Hematopoietic multipotent progenitor cell treated with erythropoietin and hydrocortisone succinate and interleukin-3 and kit ligand, for 6 days (in vitro differentiated cells): ENCODE measurements at places on chromosomes 5 and 9.
A peak's percentile ranks its signal among the peaks of the same experiment; 100 is the strongest.

DNA sequence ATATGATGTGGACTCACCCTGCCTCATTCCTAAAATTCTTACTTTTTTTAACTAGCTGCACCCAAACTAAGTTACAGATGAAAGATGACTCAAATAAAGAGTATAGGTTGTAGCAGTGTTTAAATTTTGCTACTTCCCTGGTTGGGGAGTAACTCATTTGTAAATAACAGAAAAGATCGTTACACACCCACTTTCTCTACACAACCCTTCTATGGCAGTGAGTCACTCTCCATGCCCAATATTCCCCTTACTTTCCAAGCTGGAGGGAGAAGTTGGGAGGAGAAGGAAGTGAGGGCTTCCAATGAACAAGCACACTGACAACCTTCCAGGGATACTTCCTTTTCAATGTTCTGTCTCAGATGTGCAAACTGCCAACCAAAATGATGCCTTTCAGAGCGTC is 1.9 kb downstream of the RASEF start:
- DNase-seq: no peak

- peak; percentile 64 for DNase-seq
Measured at GRCh38 chr5:149765932-149766331, 35.8 kb downstream of the PPARGC1B start.

DNA sequence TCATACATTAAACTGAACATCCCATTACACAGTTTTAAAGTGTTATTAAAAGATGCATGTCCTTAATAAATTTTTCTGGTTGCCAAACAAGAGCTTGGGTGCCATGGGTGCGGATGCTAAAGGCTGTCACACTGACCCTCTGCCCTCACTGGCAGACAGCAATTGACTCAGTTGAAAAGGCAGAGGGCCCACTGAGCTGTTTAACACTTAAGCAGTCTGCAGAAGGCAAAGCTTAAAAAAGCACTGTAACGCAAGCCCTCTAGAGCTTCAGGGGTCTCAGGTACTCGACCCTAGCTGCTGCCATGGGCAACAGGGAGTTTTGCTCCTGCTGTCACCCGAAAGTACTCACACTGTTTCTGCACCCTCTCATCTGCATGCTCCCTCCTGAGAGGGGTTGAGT is 726.4 kb upstream of the TYRP1 start:
- no peak for DNase-seq

DNA sequence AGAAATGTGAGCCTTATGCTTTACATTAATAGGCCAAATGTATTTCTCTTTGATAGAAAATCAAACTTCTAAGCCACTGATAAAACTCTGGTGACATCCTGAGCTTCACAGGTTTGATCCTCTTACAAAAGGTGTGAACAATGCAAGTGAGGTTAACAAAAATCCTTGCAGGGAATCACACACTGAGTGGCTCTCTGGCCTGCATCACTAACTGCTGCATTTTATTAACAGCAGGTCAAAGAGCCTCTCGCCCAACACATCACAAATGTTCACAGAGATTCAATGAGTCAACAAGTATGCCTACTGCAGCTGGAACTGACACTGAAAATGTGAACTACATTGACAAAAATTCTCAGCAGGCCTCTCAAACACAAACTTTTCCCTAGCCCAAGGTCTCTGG is 122.3 kb downstream of the SEMA5A start:
- DNase-seq: no peak

DNA sequence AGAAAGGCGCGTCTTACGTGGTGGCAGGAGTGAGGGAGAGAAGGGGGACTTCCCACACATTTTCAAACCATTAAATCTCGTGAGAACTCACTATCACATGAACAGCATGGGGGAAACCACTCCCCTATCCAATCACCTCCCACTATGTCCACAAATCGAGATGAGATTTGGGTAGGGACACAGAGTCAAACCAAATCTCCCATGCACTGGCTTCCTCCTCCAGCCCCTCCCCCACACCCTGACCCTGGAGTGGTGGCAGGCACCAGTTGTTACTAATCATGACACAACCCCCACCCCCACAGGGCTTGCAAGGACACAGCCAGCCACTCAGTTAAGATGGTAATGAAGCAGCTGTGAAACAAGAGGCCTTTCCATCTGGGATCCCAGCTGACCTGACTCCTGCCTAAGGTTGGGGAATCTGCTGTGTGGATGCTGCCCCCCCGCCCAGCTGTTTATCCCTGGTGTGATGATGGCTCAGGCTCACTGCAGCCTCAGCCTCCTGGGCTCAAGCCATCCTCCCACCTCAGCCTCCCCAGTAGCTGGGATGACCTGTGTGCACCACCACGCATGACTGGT is 57.1 kb upstream of the FUBP3 start:
- DNase-seq: no peak

GRCh38 chr5:88033191-88033590 is 235.5 kb downstream of the TMEM161B start:
- DNase-seq: no peak

- DNase-seq: no peak
Measured at GRCh38 chr5:169811680-169812079, 168.6 kb downstream of the INSYN2B start.
